ENCODE measurements at places on chromosomes 1 and 21.

- DNase-seq = no peak
Measured at GRCh38 chr1:169989246-169989645, 85.2 kb downstream of the KIFAP3 start.

DNA sequence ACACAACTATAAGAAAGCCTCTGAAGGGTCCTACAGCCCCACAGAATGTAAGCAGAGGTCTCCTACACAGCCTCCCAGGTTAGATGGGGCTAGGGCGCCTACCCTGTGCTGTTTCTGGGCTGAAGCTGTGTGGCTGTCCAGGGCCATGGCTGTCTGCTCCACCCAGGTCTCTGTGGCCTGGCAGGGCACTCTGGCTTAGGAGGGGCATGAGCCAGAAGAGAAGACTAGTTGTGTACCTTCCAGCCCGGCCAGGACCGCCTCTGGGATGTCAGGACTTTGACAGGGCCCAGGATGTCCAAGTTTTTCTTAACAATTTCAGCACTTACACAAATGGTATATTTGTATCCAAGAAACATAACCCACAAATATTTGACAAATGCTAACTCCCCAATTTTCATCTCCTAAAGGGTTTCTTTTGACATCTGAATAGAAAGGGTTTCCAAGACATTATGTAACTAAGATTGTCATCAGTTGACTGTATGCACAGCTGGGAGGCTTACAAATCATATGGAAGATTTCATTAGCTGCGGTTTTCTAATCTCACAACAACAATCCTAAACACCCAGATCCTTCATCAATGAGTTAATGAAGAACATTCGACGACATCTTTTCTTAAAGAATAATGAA, 80.5 kb downstream of the HSF2BP start:
- DNase-seq = no peak

- DNase-seq = no peak
Measured at GRCh38 chr1:246149543-246149942, 357.5 kb downstream of the SMYD3 start.

DNA sequence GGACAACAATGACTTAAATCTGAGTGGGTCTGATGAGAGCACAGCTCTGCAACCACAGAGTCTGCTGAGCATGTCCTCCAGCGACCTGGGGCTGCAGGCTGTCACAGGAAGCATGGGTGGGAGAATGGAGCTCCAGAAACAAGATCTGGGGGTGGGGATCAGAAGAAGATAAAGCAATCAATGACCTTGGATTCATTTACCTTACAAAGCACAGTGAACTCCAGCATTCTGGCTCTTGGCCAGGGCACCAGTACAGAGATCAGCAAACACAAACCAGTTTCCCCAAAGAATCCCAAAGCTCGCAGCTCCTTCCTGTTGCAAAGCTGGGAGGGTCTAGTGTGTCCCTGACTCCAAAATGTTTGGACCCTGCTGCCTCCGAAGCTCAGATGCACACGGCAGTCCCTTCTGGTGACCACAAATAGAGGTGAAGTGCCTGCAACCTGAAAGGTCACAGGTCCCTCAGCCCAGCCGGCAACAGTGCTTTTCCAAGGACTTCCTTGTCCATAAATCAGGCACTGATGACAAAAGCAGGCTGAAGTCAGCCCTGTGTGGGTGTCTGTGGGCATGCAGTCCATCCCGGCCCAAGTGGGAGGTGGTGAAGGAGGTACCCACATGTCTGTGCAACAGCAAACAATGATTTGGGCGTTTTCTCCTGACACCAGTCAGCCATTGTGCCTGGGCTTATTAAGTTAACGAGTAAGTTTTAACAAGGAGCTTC, 76.1 kb downstream of the SH3BGR start:
- DNase-seq = no peak

DNA sequence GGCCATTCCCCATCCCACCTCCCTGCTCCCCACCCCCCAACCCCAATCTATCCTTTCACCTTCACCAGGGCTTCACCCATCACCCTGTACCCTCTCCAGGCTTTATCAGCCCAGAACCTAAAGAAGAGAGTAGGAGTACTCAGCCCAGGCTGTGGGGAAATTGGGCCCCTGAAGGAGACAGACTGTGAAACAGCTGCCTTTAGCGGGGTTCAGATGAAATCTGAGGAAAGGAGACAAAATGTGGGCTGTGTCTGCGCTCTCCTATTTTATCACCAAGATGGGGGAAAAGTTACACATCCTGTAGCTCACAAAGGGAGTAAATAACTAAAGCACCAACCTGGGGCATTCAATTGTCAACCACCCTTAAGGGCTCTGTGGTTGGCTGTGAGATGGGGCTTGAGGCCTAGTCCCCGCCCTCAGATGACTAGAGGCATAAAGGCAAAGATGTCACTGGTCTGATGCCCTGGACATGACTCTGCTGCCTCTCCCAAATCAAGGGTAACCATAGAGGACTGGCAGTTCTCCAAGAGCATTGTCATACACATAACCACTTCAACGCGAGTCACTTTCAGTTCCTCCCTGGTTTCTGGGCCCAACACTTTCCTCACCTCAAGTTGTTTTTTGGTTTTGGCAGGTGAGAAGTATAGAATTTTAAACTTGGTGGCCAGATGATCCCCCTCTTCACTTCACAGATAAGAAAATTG, 30.0 kb downstream of the SLC27A3 start:
- DNase-seq = no peak

- no peak for DNase-seq
Measured at GRCh38 chr1:241045659-241046058, 311.3 kb downstream of the RGS7 start.

- no peak for DNase-seq
Measured at GRCh38 chr21:45803618-45804340, 160.3 kb downstream of the PCBP3 start.

GRCh38 chr21:32256873-32257620, 21.8 kb downstream of the MIS18A start:
- DNase-seq = peak; percentile 54

DNA sequence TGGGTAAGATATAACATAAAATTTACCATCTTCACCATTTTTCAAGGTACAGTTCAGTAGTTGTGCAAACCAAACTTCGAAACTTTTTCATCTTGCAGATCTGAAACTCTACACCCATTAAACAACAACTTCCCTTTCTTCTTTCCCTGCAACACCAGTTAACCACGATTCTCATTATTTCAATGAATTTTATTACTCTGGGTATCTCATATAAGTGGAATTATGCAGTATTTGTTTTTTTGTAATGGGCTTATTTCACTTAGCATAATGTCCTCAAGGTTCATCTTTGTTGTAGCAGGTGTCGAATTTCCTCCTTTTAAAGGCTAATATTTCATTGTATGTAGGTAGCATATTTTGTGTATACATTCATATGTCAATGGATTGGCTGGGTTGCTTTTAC, 146.1 kb downstream of the SPATA46 start:
- no peak for DNase-seq

GRCh38 chr1:184082541-184083415, 31.2 kb downstream of the TSEN15 start:
- no peak for DNase-seq

- no peak for DNase-seq
Measured at GRCh38 chr1:28086651-28087050, 1.8 kb downstream of the EYA3 start.

GRCh38 chr1:24457866-24458265, 42.3 kb downstream of the NIPAL3 start:
- DNase-seq = no peak

- DNase-seq = no peak
Measured at GRCh38 chr1:203547771-203548421, 53.9 kb downstream of the OPTC start.

GRCh38 chr1:180951836-180952656, 39.3 kb downstream of the KIAA1614 start:
- no peak for DNase-seq

DNA sequence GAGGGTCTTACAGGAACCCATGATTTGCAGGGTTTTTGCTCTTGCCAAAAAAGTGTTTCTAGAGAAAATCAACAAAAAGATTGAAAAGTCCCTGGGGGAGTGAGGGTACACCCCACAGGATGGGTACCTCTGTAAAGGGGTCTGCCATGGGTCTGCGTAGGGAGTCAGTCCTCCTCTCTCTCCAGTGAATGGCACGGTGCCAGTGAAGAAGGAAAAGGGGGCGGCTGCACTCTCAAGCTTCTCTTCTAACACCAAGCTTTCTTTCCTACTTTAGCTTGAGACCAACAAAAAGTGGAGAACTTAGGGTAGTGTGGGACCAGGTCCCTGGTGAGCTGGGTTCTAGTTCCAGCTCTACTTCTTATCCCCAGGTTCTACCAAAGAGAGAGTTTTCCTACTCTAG, 87.4 kb downstream of the GLUL start:
- no peak for DNase-seq

GRCh38 chr1:172478485-172478884, 34.6 kb upstream of the PIGC start:
- DNase-seq = no peak

DNA sequence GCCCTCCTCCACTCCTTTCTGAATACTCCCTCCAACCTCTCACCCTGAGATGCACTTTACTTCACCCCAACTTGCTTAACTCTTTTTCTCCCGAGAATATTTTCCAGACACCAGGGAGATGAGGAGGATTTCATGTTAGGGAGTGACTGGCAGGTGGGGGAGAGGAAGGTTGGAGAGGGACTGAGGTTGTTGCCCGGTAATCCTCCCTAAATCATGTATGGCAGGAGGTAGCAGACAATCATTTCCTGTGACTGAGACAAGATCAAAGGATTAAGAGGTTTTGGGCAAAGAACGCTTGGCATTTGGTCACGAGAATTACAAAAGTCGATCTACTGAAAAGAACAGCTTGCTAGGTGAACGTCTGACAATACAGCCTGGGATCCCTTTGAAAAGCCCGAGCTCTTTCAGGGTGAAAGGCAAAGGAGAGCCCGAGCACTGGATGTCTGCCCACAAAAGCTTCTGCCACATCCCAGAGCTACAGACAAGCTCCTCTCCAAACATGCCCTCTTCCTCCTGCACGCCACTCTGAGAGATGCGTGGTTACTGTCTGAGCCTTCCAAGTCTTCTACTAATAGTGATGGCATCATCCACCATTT, 154.1 kb downstream of the DAB1 start:
- DNase-seq = no peak

DNA sequence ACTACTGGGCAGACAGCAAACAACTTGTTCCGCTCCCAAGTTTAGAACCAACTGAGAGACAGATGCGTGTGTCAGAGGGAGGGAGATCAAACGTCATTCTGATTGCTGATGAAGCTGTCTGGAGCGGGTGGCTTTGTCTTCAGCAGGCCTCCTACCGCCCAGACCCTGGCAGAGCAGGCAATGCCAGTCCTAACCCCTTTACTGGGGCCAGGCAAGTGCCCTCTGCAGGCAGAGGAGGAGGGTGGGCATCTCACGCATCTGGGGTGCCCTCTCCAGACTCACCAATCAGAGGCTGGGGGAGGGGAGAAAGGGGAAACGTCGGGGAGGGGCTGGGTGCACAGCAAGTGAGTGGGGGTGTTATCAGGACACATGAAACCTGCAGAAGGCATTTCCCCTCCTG, 126.6 kb downstream of the ACTL8 start:
- DNase-seq = no peak

- DNase-seq = no peak
Measured at GRCh38 chr1:209483691-209484090, 99.8 kb upstream of the CAMK1G start.

GRCh38 chr1:90434460-90434859, 282.6 kb downstream of the BARHL2 start:
- DNase-seq = no peak

DNA sequence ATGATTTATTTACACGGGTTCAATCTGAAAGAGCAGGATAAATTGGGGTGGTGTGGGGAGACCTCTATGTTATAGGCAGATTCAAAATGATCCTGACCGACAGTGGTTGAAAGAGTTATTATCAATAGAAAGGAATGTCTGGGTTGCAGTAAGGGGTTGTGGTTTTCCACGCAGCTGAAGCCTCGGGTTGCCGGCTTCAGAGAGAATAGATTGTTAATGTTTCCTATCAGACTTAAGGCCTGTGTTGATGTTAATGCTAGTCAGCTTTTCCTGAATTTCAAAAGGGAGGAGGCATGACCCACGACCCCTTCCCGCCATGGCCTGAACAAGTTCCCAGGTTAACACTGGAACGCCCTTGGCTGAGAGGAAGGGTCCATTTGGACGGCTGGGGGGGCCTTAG, 2.2 kb upstream of the UBE2J2 start:
- no peak for DNase-seq

DNA sequence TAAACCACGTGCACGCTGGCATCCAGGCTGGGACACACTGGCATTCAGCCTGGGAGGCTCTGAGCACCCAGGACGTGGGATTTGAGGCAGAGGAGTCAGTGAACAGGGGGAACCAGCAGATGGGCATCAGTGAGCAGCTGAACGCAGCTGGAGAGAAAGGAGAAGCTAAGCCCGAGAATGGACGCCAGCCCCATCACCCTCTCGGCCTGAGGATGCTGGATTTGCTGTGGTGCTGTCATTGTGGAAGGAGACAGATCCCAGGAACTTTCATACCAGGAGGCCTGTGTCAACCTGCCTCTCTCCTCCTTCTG, 132.8 kb downstream of the PGBD5 start:
- no peak for DNase-seq

DNA sequence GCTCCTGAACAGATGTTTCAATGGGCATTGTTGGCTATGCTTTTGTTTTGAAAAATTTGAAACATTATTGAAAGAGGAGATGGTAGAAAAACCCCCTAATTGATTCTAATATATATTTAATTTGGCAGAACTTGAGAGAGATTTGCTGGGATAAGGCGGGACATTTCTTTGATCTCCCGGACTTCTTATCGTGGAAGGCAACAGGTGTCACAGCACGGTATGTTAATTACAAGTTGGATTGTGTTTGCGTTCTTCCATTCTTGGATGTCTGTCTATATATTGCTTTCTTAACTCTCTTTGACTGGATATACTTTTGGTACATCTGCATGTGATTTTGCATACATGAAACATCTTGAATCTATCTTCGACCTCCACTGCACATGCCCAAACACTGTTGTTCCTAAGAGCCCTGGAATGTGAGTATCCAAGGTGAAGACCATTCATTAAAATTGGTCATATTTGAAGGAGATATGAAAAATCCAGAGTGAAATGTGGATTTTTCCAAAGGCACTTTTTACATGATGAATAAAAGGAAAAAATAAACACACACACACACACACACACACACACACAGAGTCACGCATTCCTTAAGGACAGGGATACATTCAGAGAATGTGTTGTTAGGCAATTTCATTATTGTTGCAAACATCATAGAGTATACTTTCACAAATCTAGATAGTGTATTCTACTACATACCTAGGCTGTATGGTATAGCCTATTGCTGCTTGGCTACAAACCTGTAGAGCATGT, 81.9 kb downstream of the FGGY start:
- DNase-seq = no peak

GRCh38 chr21:46285761-46286647, at the start of gene YBEY:
TSS of gene YBEY (plus strand) at chr21:46286342. CDS start at chr21:46286914, 572 bp downstream.
- DNase-seq = peak; percentile 91

- no peak for DNase-seq
Measured at GRCh38 chr1:81596341-81596740, 204.4 kb upstream of the ADGRL2 start.

Measured in midbrain (tissue), 1 donor.